Stimulated activated CD4-positive, alpha-beta T cell treated with anti-CD3 and anti-CD28 coated beads, Interleukin-1b, Interleukin-23, amount 100 ng/mL, for 1 hour (primary cell): ENCODE measurements at places on chromosomes 3 and 15.

DNA sequence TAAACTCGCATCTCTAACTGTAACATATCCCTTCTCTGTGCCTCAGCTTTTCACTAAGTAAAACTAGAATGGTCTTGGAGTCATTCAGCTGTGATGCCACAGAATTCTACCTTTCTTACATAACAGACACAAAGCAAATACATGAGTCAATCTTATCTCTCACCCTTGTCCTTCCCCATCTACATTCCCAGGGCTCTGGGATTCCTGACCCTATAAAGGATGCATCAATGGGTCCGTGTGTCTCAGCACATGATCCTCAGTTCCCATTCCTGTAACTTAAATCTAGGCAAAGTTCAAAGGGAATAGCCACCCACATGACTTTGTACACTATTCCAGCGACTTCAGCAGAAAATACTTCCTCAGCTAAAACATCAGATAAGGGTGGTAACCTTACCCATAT is 11.8 kb upstream of the ARL8B start:
- no peak for DNase-seq

DNA sequence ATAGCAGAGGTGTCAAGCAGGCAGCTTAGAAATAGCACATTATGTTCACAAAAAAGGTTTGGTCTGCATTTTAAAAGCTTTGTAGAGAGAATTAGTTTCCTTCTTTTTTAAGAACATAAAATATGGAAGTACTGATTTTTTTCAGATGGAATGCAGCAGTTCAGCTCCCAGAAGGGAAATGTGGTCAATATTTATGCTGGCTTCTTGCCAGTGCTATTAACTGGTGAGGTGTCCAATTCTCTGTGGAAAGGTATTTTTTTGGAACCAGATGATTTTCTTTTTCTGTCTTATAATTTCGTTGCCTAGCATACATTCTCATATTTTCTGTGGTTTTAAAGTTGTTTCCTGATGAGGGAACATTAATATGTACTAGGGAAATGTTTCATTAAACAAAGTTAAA is 211.4 kb upstream of the ZNF385D start:
- no peak for DNase-seq

- no peak for DNase-seq
Observed at GRCh38 chr15:36323615-36324014, 255.8 kb upstream of the CDIN1 start.

DNA sequence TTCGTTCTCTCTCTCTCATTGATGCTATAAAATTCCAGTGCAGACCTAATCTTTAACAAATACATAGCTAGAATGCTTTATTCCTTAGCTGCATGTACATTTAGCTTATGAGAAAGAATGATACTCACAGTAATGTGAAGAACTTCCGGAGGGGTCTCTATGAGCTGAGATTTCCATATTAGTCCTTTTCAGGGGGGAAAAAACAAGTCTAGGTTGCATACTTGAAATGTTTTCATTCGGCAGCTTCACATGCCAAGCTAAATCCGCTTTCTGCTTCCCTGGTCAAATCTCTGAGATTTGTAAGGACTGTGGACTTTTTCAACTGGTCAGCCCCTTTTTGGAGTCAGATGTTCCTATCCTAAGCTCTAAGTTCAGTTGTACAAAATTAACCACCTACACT is 111.5 kb upstream of the COL8A1 start:
- DNase-seq: no peak

DNA sequence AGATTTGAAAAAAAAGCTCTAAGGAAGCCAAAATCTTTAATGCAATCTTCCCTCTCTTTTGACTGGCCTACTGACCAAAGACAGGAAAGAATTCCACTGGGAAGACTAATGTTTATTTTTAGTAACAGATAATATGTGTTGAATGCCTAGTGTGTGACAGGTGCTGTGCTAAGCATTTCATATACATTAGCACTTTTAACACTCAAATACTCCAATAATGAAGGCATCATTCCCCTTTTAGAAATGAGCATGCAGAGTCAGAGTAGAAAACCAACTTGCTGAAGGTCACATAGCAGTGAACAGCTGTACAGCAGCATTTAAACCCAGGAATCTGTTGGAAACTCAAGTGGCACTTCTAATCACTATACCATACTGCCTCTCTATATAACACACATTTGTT is 170.6 kb downstream of the MINAR1 start:
- no peak for DNase-seq

GRCh38 chr3:31953091-31953490 is 28.0 kb downstream of the OSBPL10 start:
- no peak for DNase-seq

- DNase-seq: no peak
Observed at GRCh38 chr3:159835126-159835525, 153.5 kb upstream of the IL12A start.

DNA sequence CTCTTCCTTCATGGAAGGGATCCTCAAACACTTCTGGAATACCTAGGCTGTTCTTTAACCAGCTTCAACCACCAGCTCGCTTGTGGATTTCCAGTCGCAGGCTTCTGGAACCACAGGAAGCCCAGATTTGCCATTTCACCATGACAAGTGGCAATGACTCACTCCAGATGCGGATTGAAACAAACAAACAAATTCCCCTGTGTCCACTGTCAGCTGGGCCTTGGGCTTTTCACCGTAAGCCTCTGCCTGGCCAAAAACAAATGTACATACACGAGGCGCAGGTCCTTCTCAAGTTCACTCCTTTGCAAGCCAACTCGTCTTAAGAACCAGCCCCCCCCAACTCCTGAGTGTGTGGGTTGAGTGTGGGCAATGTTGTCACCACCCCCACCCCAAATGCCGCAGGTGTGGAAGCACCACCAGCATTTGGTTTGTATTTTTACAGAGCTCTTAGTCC is 8.8 kb downstream of the BCL6 start:
- DNase-seq: no peak

DNA sequence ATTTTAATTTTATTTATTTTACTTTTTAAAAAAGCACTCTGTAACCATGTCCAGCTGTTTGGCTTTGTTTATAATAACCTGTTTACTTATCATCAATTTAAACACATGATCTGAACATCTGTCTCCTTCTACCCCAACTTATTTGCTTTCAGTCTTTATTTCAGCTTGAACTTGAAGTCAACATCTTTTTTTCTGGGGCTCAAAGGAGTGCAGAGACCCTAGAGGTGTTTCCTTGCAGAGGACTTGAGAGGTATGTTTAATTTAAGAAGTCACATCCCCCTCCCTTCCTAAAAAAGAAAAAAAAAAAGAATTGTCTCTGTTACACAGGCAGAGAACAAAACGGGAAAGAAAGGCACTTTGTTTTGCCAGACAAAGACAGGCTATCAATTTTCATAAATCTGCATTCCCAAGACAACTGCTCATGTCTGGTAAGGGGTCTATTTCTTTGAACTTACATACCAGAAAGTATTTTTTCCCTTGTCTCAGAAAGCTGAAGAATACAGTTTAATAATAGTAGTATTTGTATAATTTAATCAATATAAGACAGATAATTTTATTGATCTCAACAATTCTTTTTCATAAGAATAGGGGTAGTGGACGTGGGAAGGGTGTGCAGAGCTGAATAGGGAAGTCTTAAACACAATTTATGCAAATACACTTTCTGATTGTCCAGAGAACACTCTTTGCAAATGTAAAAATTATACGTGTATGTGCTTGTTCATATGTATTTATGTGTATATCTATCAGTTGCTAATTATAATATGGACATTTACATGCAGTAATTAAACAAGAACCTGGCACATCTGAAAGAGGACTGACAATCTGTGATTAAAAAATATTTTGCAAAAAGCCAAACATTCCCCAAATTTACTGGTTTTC is 109.7 kb upstream of the PDZRN3 start:
- no peak for DNase-seq

DNA sequence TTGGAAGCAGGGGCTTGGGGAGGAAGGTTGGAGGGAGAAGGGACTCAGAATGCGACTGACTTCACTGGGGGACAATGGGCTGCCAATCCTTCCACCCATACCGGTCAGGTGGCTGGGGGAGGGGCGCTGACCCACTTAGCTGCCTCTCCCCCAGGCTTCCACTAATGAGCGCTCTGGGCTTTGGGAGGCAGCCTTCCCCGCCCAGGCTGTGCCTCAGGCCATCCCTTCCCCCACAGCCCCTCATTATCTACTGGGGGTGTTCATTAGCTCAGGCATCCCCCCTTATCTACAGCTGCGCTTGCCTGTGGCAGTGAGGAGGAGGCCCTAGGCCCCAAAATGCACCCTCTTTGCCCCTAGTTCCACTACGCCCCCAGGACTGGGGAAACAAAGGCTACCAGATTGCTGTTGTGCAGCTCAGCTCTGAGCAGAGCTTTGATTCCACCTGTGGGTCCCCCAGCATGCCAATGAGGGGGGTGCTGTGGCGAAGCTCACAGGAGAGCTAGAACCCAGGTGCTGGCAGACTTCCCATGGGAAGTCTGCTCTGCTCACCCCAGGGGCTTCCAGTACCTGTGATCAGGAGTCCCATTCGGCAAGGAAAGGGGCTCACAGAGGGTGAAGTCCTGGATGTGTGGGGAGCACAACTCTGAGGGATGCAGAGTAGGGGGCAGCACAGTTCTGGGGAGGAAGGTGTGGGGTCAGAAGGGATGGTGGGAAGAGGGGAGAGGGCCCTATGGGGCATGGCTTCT is 29.4 kb upstream of the SEMA3F start:
- no peak for DNase-seq

DNA sequence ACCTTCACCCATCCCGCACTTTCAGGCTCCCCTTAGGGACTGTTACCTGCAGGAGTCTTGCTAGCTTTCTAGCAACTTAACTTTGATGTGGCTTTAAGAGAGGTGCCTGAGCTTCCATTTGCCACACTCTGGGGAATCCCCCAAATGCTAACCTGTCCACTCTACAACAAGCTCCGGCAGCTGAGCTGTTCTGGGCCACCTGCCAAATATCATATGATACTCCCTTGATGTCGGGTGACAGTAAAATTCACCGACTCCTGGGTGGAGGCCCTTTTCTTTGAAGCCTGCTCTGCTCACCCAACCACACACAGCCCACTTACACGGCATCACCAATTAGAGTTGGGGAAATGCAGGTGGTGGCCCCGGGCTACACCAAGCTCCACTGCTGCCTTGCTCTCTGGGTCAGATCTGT is 38.0 kb upstream of the XCR1 start:
- DNase-seq: peak; percentile 71

DNA sequence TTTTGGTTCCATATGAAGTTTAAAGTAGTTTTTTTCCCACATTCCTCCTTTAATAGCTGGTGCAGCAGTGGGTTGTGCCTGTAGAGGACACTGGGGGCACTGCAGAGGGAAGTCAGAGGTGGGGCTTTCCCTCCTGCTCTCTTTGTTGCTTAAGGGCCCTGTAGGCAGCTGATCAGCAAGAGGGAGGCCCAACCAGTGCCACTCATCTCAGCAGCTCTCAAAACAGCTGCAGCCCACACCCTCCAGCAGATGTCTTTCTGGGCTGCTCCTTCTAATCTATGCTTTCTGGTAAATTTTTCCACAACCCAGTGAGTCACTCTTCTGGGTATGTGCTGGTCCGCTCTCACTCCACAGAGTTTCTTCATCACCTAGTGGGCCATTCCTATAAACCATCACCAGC is 263.8 kb downstream of the FEZF2 start:
- DNase-seq: no peak

DNA sequence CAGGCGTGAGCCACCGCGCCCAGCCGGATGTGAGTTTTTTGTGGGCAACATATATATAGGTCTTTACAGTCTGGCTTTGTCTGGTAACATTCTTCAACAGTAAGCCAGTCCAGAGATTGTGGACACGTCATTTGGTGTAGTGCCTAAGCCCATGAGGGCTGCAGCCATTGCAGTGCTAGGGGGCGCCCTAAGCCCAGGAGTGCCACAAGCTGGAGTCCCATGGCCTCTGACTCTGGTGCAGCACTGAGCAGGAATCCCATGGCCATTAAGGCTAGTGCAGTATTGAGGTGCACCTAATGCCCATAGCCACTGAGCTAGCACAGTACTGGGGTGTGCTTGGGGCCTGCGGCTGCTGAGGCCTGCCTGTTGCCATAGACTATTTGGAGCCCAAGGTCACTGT is 136.4 kb upstream of the NDN start:
- no peak for DNase-seq

GRCh38 chr3:50194128-50194902 is 2.9 kb downstream of the GNAT1 start:
- DNase-seq: peak; percentile 72

DNA sequence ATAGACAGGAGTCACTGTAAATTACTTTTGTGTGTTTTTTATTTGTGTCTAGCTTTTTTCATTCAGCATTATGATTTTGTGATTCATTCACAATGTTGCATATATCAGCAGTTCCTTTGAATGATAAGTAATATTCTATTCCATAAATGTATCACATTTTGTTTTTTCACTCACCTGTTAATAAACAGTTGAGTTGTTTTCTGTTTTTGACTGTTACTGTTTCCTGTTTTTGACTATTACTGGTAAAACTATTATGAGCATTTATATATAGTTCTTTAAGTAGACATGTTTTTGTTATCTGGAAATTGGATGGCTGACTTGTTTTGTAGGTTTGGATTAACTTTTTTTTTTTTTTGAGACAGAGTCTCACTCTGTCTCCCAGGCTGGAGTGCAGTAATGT is 138.4 kb downstream of the RSRC1 start:
- DNase-seq: no peak

- DNase-seq: no peak
Observed at GRCh38 chr3:174285242-174285864, 573.8 kb upstream of the NAALADL2 start.

- DNase-seq: no peak
Observed at GRCh38 chr15:33374226-33374914, 63.6 kb downstream of the RYR3 start.

DNA sequence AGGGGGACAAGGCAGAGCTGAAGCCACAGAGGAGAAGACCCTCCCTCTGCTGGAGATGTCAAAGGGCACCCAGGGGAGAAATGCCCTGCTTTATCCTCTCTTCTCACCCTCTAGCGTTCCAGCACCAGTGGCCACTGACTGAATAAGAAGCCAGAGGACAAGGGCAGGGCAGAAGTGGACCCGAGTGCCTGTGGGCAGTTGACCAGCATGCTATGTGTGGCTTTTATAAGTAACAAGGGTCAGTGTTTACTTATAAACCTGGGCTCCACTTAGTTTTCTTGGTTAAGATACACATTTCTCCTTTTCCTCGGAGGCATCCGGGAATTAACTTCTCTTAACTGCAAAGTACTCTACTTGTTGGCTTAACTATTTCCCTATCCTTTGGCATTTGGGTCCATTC is 13.3 kb upstream of the HDAC11 start:
- no peak for DNase-seq

GRCh38 chr3:9399337-9399703 is 1.9 kb downstream of the SETD5 start:
- DNase-seq: no peak

DNA sequence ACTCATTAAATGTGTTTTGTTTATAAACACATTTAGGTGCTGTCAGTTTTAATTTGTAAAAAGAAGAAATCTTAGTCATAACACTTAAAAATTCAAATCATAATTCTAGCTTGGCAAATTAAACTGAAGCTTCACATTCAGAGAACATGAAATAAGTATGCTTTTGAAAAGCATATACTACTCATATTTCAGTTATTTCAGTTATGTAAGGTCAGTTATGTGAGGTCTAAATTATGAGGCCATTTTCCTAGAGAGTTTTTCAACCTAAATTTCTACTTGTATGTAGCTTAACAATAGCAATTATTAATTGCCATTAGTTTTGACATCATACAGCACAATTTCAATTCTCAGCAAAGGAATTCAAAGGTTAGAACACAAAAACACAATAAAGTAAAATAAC is 465.0 kb downstream of the PLOD2 start:
- DNase-seq: no peak

- DNase-seq: no peak
Observed at GRCh38 chr3:128367761-128368160, 98.9 kb downstream of the DNAJB8 start.
